CD14-positive monocyte (primary cell): ENCODE measurements at places on chromosomes 12 and 14.

DNA sequence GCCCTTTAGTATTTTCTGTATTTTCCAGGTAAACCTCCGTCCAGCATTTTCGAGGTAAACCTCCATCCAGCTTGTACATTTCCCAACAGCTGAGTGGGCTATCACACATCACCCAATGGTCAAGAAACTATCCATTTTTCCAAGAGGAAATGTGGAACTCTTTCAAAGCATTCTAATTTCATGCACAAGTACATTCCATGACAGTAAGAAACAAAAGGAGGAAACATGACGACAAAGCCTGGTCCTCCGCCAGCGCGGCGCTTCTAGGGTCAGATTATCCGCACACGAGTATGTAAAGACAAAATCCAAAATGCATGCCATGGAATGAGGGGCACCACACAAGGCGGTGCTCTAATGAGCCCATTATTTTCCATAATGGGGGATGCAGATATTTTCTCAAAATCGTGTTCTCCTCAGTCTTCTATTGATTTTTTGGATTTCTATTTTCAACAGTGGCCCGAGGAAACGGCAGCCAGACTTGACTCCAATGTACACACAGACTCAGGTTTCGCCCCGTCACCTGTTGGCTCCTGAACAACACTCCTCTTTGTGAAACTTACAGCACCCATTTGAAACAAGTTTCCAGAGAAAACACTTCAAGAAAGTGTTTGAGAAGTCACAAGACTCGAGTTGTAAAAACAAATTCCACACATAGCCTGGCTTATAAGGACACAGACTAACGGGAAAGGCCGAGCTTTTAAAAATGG lies 107.4 kb downstream of the PRICKLE1 start:
- DNase-seq = no peak

DNA sequence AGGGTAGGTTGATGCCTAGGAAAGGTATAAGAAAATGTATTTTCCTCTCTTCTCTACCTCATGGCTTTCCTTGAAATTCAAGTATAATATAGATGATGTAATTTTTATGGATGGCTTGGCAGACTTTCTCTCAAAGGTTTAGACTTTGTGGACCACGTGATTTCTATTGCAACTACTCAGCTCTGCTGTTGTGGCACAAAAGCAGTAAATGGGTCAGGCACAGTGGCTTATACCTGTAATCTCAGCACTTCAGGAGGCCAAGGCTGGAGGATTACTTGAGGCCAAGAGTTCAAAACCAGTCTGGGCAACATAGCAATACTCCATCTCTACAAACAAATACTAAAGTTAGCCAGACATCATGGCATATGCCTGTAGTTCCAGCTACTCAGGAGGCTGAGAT lies 22.0 kb downstream of the SRP54 start:
- no peak for DNase-seq

GRCh38 chr12:94898388-94898787 lies 105.1 kb downstream of the NDUFA12 start:
- no peak for DNase-seq

GRCh38 chr12:95608252-95609033 lies 57.2 kb upstream of the USP44 start:
- no peak for DNase-seq

DNA sequence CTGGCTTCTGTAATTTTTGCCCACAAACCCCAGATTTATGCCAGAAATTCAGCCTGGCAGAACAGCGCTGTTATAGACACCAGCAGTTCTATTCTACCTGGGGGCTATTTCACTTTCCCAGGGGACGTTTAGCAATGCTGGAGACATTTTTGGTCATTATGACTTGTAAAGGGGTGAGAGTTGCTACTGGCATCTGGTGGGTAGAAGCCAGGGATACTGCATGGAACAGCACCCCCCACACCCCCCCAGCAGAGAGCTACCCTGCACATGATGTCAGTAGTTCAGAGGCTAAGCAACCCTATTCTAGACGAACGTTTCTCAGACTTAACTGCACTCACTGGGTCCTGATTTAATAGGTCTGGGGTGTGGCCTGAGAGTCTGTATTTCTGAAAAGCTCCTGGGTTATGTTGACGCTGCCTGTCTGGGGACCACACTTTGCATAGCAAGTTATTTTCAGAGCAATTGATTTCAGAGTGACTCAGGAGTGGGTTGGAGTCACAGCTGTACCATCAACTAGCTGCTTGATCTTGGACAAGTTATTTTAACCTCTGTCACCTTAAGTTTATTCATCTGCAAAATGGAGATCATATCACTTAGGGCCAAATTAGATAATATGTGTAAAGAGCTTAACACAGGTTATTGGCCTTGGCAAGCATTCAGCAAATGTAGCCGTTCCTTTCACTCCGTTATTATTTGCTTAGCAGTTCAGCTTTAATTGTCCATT lies 48.5 kb downstream of the CHST11 start:
- DNase-seq = no peak

DNA sequence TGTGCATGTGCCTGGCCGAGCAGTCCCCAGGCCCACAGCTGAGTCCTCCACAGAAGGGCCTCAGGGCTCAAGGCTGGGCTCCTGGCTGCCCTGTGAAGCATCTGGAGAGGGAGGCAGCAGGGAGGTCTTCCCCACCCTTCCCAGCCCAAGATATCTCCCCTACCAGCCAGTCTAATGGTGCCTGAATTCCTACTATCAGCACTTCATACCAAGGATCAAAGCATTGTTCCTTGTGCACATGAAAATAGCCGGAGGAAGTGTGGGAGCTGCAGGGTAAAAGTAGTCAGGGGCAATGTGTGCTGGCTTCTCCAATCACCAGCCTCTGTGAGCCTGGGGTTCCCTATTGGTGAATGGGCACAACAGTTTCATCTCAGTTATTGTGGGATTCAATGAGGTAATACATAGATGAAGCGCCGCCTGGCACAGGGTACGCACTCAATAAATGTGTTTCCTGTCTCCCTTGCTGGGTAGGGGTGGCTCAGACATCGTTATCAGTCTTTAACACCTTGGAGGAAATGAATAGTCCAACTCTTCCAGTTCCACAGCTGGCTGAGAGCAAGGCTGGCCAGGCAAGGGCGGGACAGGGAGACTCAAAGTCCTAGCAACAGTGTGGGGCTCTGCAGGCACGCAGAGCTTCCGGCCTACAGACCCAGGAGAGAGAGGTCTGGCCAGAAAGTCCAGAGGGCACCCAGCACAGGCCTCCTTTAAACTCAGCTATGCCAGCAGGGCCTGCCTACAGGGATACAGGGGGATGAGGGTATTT lies 39.1 kb upstream of the PNMA1 start:
- DNase-seq = peak; percentile 51

GRCh38 chr12:74816398-74817175 lies 279.0 kb downstream of the ATXN7L3B start:
- DNase-seq = no peak

- DNase-seq = peak; percentile 81
Measured at GRCh38 chr12:116384691-116385485, 107.4 kb upstream of the MED13L start.

- DNase-seq = no peak
Measured at GRCh38 chr14:72617391-72618031, 276.4 kb downstream of the DPF3 start.

DNA sequence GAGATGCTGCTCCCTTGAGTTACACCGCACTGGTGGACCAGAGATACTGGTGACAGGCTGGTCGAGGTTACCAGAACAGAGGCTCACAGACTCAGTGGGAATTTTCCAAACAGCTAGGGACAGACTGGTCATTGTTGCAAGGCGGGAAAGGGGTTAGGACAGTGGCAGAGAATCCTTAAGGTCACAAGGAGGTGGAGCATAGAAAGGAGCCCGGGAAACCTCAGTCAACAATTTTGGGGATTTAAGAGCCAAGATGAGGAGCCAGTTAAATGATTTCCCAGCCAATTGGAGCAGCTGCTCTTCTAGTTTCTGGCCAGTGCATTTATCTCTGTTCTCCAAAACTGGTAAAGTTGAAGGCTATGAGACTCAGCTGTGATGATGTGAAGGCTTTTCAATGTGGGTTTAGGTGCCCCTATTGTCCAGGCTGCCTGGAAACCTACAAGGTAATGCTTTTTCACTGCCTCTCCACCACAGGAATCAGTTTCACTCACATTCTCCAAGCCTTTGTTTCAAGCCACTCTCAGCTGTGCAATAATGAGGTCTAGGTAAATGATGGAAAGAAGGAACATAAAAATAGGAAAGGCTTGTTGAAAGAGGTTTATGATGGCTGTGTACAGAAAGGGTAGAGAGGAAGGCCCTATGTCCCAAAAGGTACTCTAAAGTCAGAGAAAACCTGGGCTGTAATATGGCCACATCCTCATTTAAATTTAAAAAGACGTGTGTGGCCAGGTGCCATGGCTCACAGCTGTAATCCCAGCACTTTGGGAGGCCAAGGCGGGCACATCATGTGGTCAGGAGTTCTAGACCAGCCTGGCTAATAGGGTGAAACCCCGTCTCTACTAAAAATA lies 7.0 kb upstream of the TNS2 start:
- no peak for DNase-seq

DNA sequence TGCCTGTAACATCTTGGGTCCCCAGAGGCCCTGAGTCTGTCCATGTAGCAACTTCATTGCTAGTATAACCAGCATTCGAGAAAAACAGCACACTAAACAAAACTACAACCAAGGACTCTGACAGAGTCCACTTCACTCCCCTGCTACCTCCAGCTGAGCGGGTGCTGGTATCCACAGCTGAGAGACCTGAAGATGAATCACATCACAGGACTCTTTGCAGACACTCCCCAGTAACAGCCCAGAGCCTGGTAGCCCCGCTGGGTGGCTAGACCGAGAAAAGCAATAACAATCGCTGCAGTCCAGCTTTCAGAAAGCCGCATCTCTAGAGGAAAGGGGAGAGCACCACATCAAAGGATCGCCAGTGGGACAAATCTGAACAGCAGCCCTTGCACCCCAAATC lies 9.0 kb upstream of the IQSEC3 start:
- DNase-seq = no peak

DNA sequence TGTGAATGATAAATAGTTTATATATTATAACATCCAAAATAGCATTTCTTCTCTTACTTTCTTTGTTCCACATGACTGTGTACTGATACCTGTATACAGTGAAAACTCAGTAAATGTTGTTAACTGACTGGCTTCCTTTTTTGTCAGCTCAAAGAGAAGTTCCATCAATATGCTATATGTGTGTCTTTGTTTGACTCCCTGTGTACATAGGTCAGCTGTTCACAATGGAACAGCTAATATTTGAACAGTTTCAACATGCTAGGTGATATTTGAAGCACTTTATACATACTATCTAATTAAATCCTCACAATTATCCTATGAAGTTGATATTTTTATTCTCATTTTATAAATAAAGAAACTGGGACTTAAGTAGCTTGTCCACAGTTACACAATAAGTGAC lies 15.3 kb upstream of the KICS2 start:
- no peak for DNase-seq

GRCh38 chr14:61519106-61519505 lies 176.2 kb upstream of the HIF1A start:
- DNase-seq = no peak

GRCh38 chr12:49936925-49937324 lies 13.6 kb upstream of the AQP2 start:
- no peak for DNase-seq

GRCh38 chr14:69226178-69226577 lies 33.8 kb upstream of the GALNT16 start:
- no peak for DNase-seq

DNA sequence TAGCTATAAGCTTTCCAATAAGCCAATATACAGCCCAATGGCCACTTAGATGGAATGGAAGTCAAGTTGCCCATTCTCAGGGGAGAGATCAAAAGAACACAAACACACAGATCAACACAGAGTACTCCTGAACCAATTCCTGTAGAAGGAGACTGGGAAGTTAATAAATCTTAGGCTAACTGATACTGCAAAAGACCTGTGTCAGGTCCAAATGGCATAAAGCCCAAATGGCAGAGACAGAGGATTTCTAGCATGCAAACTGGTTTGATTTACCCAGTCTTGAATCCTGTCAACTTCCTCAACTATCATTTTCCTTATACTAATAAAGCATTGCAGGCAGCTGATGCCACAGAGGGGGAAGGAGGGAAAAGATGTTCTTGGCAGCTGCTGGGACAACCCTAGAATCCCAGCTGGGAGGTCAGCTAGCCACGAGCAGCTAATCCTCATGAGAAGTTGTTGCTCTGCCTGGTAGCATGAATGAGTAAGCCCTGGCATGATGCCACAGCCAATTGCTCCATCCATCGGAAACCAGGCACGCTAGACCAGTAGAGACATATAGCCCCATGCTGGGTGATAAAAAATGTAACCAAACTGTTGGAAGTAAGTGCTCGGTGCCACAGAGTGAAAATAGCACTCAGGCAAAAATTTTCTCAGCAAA lies 26.2 kb downstream of the ANG start:
- peak; percentile 96 for DNase-seq

- no peak for DNase-seq
Measured at GRCh38 chr12:62658910-62659309, 192.3 kb downstream of the MON2 start.

DNA sequence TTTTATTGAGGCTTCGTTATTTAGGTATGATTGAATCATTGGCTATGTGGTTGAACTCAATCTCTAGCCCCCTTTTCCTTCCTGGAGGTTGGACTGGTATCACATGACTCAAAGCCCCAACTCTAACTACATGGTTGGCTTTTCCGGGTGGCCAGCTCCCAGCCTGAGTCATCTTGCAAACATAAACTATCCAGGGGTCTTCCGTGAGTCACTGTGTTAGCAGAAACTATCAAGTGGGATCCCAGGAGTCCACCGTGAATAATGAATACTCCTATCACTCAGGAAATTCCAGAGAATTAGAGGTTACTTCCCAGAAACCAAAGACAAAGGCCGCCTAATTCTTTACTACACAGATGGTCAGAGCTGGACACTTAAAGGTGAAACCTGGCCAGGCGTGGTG lies 19.7 kb upstream of the PLEKHD1 start:
- no peak for DNase-seq

GRCh38 chr14:101458741-101459550 lies 102.3 kb upstream of the DIO3 start:
- DNase-seq = no peak

- DNase-seq = no peak
Measured at GRCh38 chr12:26233631-26234030, 38.3 kb downstream of the SSPN start.

DNA sequence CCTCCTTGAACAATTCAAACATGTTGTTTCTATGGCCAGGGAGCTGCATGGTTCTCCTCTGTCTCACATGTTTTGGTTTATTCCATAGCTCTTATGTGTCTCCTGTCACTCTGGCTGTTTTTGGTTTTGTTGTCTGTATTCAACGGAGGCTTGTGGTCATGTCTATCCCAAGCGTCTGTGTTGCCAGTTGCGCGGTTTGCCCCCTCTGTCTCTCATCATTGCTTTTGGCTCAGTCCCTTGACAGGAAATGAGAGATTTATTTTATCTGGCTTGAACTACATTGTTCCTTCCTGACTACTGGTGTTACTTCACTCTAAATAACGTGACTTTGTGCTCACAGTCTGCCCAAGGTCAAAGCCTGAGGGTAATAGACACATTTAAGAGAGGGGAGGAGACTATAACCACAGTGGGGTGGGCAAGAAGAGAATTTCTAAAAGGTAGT lies 96.4 kb upstream of the SOX5 start:
- no peak for DNase-seq

DNA sequence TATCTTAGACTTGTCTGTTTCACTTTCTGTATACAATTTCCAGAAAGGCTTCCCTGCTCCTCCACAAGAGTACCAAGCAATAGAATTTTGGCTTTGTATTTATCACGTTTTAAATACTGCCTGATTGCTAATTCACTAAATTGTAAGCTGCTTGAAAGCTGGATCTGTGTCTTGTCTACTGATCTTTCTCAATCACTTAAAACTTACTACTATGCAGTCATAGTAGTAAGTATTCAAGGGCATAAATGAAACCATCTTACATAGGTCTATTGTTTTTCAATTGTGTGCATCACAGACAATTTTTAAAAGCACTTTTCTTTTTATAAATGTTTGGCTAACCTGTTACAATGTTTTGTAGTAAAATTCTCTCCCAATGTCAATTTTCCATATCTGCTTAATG lies 1.2 kb upstream of the GLIPR1L2 start:
- no peak for DNase-seq
